ENCODE measurements at places on chromosomes 6 and 20. TPM values are rescaled to one million over a fixed set of nuclear protein-coding genes. Genes with fewer than 3 reads are reported as not detected.

The RGL2 gene
- total RNA-seq: 92.4 TPM

The STMND1 gene
- not detected for total RNA-seq

The CAPN11 gene
- total RNA-seq: 2.3 TPM

DNA sequence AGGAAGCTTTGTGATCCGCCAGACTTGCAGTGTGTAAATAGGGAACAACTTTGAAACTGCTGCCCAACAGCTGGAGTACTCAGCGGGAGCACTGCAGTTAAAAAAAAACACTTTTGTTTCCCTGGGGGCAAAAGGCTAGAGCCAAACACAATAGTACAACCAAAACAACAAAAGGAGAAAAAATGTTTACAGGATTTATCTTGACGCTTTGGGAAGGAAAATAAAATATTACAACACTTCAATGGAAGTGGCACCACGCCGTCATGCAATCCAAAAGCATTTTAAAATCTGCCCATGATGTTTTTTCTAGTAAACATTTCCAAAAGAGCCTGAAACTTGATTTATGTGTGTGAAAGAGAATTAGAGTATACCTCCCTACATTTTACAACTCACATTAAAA is 26.0 kb downstream of the PTPRK start:
- H3K4me1 ChIP-seq: peaks cover 5% of the 10 kb centered on the region
- H3K36me3 ChIP-seq: no peaks in the 10 kb centered on the region
- no peaks in the 10 kb centered on the region for H3K27me3 ChIP-seq

GRCh38 chr20:33188421-33188820 is 20.5 kb downstream of the BPIFA2 start:
- no peak overlapping the region for H3K27ac ChIP-seq
- H3K4me3 ChIP-seq: no peak overlapping the region
- no peak for DNase-seq
- no peaks in the 10 kb centered on the region for H3K27me3 ChIP-seq
- H3K4me1 ChIP-seq: no peaks in the 10 kb centered on the region
